Posterior vena cava (tissue), 2 donors: ENCODE measurements at places on chromosomes 5 and 9. TPM values are rescaled to one million over a fixed set of nuclear protein-coding genes. Genes with fewer than 3 reads are reported as not detected.

FOXD4L3 gene
- not detected for total RNA-seq

CLTB gene
- 179 TPM for total RNA-seq

ST8SIA4 gene
- 13.6 TPM for total RNA-seq

STC2 gene
- total RNA-seq, result 4.2 TPM

SPATA31A3 gene
- not detected for total RNA-seq
